NCI-H2081 treated with DMSO at 0.1 percent for 48 hours (cell line): ENCODE measurements at places on chromosomes 1 and 21.

DNA sequence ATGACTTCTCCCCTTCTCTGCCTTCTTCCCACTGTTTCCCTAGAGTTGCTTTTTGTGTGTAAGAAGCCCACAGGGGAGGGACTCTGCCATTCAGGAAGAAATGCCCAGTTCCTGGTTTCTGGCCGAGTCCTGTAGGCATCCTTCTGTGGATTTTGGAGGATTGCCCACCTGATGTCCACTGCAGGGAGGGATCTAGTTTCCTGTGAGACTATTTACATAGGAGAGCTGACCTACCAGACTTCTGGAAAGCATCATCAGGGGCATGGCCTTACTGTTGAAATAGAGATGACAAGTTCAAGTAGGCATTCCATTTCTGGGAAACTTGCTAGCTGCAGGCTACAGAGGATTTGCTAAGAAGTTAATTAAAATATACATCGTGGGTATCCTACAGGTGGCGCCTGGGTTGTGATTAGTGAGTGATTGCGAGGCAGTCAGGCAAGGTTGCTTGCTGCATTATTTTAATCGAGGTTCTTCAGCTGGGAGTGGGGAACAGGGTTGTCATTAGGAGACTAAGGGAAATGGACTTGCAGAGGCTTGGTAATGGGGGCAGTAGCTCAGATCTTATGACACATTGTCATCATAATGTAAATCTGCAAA, 148.7 kb downstream of the HHAT start:
- DNase-seq, result no peak

DNA sequence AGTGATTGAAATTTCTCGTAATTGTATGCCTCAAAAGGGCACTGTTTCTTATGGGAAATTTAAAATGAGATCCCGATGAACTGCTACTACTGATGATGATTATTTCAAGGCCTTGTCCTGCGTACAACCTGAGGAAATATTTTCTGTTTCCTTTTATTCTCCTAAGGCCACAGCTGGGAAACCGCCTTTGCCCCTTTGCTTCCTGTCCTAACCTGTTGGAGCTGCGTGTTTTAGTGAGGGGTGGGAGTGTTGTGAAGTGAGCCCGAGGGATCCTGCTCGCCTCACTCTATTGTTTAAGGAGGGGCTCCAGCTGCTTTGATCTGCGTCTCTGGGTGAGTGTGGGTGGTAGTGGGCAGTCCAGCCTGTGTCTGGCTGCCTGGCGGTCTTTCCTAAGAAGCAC, 14.4 kb downstream of the LAMC2 start:
- no peak for DNase-seq

- DNase-seq, result no peak
These were observed 81.9 kb downstream of the EPHB2 start for GRCh38 chr1:22792396-22793160.

- DNase-seq, result no peak
These were observed 998.7 kb downstream of the NCAM2 start for GRCh38 chr21:21996891-21997290.

GRCh38 chr1:164592634-164593033, 33.6 kb downstream of the PBX1 start:
- no peak for DNase-seq

GRCh38 chr1:166418344-166418933, 251.6 kb upstream of the FAM78B start:
- DNase-seq, result no peak

- DNase-seq, result no peak
These were observed 8.7 kb upstream of the UMODL1 start for GRCh38 chr21:42062236-42063022.

DNA sequence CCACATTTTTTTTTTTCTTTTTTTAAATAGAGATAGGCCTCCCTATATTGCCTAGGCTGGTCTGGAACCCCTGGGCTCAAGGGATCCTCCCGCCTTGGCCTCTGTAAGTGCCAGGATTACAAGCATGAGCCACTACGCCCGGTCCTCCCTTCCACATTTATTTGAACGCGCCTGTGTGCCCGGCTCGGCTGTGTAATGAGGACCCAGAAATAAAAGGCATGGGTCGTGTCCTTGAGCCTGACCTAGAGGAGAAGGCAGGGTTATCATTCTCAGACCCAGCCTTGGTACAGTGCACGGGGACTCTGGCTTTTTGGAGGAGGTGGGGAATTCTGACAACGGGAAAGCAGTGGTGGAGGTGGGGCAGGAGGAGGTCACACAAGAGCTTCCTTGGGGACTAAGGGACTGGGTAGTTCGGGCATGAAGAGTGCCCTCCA, 841 bp downstream of the CENPF start:
- DNase-seq, result no peak

DNA sequence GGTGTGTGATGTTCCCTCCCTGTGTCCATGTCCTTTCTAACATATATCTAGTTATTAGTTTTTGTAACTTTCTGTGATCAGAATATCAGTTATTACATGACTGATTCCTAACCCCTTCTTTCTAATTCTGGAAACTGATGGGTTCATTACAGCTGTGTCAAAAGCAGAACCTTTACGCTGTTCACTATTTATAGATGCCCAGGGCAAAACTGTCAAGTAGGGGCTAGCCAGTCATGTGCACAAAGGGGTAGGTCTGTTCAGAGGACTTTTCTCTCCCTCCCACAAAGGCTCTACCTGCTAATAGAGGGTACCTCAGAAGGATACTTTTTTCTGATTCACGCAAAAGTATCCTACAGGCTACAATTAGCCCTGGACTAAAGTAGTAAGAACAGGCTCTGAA, 79.2 kb downstream of the NRDC start:
- DNase-seq, result no peak

DNA sequence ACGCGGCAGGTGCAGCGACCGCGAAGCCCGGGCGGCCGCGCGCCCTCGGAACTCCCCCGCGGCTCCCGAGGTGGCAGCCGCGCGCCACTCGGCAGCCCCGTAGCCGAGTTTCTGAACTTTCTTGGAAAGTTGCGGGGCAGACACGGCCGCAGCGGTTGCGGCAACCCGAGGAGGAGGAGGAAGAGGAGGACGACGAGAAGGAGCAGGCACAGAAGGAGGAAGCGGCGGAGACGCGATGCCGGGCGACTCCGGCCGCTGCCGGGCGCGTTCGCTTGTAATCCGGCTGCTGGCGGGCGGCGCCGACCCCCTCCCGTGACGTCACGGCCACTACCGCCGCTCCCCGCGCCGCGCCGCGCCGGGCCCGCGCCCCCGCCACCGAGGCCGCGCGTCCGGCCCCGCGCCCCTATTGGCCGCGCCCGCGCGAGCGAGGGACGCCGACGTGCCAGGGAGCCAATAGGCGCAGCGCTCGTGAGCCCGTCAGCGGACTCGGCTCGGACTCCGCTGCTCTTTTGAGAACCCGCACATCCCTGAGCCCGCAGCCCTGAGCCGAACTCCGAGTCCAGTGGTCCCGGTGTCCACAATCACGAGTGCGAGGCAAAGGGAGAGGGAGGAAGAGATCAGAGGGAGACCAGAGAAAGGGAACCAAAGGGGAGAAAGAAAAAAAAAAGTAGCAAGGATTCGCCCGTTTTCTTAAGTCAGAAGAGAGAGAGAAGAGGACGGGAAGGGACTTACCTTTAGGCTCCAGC, 736 bp upstream of the BARHL2 start:
- DNase-seq, result no peak

DNA sequence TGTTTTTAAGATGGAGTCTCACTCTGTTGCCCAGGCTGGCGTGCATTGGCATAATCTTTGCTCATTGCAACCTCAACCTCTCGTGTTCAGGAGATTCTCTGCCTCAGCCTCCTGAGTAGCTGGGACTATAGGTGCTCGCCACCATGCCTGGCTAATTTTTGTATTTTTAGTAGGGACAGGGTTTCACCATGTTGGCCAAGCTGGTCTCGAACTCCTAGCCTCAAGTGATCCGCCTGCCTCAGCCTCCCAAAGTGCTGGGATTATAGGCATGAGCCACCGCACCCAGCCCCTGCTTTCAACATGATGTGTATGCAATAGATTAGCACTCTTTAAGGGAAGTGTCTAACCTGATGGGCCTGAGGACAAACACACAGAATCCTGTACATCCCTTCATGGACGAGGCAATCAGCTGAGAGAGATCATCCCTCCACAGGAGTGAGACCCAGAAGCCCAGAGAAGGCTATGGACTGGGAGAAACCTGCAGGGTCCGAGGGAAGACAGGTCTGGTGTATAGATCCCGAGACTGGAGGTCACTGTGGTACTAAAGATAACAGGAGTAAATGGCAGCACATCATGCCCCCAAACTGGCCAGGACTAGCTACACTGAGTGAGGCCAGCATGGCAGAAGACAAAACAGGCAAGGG, 5.6 kb upstream of the DEGS1 start:
- no peak for DNase-seq

DNA sequence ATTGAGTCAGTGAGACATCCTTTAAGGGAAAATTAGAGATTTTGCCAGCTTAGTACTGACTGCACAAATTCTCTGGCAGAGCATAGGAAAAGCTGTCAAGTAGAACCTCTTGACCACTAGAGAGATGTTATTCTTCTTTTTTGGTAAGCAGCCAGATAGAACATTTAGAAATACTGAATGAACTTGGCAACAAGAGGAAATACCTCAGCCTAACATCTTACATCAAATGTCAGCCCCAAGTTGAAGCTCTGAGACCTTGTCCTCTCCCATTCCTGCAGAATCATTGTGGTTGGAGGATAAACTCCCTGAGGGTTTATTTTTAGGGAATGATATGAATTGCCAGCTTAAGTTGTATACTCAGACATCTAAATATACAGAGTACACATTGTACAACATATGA, 53.5 kb downstream of the MIGA1 start:
- DNase-seq, result no peak

DNA sequence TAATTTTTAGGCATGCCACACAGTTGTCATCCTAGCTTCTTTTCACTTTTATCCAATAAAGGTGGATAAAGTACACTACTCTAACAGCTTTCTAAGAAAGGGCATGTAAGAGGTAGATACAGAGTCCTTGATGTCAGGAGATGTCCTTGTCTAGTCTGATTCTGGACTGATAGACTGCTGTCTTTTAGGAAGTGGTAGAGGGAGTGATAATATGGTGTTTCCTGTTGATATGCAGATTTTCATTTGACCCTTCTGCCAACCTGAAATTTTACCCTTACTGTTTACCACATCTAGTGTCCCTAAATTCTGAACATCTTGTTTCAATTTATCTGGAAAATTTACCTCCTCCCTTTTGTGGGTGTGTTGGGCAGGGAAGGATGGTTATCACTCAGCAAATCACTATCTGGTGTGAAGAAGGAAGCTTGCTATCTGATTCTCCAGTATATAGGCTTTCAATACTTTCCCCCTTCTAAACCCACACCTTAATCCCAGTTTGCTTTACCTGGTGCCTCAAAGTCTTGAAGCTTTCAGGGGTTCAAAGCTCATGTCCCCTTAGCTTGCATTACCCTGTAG, 354.9 kb upstream of the SNX7 start:
- DNase-seq, result no peak
